Activated effector memory CD4-positive, alpha-beta T cell treated with Interleukin-2 at 50 U/mL for 16 hours (primary cell): ENCODE measurements at places on chromosomes 4 and X.

- DNase-seq = no peak
These were observed 436.2 kb downstream of the KCNIP4 start for GRCh38 chr4:21512353-21512752.

DNA sequence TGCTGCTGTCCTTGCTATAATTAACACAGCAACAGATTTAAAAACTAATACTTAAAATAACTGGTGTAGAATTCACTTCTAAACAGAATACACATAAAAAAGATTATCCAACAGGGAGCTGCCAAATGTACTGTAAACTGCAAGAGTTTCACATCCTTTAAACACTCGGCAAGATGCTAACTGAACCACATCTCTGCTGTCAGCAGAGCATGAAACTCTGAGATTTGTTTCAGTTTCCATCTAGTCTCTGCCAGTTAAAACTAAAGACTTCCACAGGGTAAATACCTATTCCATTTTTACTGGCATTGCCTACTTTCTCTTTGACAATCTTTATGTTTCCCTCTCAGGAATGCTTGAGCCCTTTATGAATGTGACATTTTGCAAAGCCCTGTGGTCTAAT is 127.7 kb downstream of the SLC7A11 start:
- no peak for DNase-seq

DNA sequence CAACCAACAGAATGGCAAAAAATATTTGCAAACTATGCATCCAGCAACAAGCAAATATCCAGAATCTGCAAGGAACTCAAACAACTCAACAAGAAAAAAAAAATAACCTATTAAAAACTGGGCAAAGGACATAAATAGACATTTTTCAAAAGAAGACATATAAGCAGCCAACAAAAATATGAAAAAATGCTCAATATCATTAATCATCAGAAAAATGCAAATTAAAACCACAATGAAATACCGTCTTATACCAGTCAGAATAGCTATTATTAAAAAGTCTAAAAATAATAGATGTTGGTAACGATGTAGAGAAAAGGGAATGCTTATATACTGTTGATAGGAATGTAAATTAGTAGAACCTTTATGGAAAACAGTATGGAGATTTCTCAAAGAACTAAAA is 53.4 kb downstream of the WDR19 start:
- DNase-seq = no peak

DNA sequence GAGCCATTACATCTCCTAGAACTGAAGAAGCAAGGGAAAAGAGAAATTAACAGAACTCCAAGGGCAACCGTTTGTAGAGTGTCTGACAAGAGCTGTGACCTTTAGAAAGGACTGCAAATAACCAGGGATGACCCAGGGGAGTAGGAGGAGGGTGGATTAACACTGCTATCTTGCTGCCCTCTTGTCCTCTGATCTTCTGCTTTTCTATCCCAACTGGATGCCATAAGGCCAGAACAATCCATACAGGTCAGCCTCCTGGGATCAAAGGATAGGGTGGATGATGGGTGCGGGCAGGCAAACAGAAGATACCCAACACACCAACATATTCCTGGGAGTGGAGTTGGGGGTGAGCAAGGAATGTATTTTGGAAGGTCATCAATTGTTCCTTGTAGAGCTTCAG is 19.8 kb upstream of the PDE5A start:
- DNase-seq = no peak

DNA sequence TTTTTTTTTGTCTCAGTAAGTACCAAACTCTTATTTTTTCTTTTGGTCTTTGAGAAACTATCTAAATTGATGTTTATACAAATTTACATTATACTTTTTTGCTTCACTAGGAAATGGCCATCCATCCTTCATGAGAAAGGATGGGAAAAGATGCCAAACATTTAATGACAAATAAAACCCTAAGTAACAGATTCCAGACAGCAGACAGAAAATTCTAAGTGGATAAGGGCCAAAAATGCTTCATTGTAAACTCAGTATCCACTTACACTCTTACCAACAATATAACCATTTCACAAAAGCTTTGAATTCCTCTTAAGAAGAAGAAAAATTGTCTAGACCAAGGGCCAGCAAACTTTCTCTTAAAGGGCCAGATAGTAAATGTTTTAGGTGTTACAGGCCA is 3.5 kb downstream of the GUCY1B1 start:
- no peak for DNase-seq

- no peak for DNase-seq
These were observed 634.2 kb upstream of the NR3C2 start for GRCh38 chr4:149076401-149076800.

DNA sequence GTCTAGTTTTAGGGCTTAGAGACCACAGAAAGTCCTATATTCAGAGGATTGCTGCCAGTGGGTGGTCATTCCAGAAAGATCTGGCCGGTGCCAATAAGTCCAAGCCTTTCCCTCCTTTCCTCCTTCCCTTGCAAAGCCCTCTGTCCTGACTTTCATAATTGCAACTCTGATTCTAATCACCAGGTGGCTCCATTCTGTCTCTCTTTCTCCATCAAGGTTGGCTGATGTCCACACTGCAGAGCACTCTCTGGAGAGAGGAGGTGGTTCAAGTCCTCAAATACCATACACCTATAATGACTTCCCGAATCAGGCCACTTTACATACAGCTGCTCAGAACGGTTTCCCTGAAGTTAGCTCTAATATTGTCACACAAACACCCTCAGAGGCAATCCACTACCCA is 22.4 kb upstream of the ARMCX4 start:
- DNase-seq = no peak

GRCh38 chrX:48600226-48600625 is 2.9 kb downstream of the WDR13 start:
- DNase-seq = no peak

DNA sequence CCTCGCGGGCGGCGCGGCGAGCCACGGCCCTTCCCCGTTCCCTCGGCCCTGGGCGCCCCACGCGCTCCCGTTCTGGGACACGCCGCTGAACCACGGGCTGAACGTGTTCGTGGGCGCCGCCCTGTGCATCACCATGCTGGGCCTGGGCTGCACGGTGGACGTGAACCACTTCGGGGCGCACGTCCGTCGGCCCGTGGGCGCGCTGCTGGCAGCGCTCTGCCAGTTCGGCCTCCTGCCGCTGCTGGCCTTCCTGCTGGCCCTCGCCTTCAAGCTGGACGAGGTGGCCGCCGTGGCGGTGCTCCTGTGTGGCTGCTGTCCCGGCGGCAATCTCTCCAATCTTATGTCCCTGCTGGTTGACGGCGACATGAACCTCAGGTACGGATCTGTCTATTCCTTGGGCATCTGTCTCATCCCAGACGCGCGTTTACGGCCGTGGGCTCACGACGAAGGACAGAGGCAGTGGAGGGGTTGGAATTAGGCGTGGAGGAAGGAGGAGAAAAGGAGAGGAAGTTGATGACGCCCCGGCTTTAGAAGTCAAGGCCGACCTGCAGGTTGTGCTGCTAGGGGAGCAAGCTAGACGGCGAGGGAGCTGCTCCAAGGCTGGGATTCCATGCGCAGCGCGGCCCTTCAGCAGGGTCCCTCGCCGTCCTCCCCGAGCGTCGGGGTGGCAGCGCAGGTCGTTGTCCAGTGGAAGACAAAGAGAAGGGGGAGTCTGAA is 792 bp downstream of the SLC10A4 start:
- no peak for DNase-seq

DNA sequence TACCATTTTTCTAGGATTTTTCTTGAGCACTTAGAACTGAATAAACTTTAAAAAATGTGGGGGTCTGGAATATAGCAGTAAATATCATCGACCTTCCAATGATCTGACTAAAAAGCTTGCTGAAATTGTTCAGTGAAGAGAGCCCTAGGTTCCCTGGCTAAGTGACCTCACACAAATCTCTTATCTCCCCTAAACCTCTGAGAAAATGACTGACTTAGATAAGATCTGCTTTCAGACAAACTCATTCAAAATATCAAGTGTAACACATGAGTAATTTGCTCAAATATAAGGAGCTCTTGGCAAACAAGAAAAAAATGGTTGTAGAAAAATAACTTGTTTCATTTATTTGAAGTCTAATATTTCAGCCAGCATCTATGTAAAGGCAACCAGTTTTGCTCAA is 441.7 kb upstream of the SLIT2 start:
- DNase-seq = no peak

DNA sequence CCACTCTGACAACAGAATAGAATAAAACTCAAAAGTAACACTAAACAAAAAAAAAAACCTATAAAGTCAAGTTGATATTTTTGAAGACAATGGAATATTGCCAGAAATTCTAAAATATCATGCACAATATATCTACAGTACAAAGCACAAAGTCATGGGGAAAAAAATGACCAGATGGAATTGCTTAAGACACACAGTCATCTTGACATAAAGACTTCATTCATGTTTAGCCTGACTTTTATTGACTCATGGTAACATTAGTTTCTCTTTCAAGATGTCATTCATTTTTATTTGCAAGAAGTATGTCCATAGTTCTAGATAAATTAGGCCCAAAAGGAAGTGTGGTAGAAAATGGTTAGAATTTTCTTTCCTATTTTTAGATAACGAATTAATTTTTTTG is 259.1 kb downstream of the CAMK2D start:
- no peak for DNase-seq

DNA sequence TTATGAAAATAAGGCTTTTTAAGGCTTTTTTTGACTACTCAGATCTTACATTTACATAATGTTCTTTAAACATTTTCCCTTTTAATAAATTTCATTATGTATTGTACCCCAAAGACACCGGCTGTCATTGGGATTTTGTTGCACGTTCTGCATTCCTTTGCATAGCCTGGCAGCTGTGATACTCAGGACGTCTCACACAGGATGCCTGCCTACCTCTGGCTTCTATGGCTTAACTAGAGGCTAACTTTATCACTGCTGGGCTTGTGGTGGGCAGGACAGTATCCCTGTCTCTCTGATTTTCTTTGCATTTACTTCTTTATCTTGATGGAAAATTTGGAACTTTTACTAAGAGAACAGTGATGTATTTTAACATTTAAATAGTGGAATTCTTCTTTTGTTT is 147.8 kb downstream of the BMPR1B start:
- no peak for DNase-seq

GRCh38 chrX:69538321-69538876 is 34.3 kb downstream of the NALF2 start:
- peak; percentile 48 for DNase-seq

DNA sequence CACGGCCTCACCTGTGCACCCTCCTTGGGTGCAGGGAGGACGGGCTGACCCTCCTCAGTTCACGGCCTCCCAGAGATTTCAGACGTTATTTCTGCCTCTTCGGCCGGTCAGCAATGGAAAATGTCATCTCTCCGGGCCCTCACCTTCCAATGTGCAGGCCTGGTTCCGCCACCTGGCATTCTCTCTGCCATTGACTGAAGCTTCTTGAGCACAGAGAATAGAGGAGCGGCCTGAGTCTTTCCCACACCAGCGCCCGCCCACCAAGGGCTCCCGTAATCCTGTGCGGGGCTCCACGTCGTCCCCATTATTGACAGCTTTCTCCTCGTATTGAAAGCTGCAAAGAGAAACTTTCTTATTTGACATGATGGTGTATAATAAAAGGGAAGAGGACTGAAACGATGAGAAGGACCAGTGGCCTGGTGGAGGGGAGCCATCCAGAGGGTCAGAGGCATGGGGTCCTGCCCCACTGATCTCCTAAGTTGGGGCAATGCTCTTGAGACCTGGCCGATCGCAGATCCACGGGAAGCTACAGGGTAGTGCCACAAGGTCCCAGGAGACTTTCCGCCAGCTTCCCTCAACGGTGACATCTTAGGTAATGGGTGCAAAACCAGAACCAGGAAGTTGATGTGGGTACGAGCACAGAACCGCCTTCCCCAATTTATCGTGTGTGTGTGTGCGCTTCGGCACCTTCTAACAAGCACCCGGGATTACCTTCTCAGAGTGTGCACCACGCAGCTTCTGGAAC is 20.6 kb downstream of the HTRA3 start:
- no peak for DNase-seq

DNA sequence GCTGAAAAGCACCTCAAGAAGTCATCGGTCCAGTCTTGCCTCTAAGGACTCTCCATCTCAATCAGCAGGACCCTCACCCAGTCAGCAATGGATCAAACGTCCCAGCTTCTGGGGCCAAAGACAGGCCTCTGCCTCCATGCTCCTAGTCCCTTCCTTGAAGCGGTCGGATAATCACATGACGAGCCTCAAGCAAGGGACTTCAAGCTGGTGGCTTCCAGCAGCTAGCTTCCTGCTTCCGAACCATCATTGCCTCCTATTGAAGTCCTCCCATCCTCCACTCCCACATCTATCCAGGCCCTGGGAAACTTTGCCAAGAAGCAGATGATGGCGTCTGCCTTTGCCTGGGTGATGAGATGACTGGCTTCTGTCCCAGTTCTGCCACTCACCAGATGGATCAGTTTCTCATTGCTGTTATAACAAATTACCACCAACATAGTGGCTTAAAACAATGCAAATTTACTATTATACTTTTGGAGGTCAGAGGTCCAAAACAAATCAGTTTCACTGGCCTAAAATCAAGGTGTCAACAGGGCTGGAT is 135.2 kb upstream of the MAMLD1 start:
- DNase-seq = no peak

- DNase-seq = no peak
These were observed 99.9 kb downstream of the ENPP6 start for GRCh38 chr4:184117662-184118199.

GRCh38 chr4:74692972-74693371 is 101.4 kb downstream of the BTC start:
- no peak for DNase-seq

DNA sequence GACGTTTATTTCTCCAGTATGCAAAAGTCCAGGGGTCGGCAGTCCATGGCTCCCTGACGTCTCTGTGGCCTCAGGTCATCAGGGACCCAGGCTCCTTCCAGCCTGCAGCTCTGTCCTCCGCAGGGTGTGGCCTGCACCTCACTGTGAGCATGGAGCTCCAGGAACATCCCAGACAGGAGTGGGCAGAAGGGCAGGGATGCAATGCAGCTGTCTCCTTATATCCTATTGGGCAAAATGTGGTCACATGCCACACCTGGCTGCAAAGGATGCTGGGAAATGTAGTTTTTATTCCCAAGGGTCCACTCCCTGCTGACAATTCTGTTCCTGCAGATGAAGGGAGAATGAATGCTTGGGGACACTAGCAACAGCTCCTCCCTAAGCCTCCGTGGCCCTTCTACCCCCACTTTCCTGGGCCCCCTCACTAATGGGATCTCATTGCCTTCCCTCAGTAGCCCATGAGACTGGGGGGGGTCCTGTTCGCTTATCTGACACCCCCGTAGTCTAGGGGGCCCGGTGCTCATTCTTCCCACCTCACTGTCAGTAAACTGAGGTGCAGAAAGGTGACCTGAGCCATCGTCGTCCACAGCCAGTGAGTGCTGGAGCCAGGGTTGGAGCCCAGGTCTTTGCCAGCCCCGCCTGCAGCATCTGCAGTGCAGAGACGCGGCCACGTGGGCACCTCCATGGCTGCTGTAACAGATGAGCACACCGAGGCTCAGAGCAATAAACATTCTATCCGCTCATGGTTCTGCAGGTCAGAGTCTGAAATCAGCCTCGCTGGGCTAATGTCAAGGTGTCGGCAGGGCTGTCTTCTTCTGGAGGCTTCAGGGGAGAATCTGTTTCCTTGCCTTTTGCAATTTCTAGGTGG is 5.9 kb upstream of the GRPEL1 start:
- DNase-seq = no peak

GRCh38 chr4:112296949-112297880 is at the start of gene ALPK1:
TSS of gene ALPK1 (plus strand) at chr4:112297369.
- DNase-seq = no peak
